ENCODE measurements at places on chromosomes 7 and 10. TPM values are rescaled to one million over a fixed set of nuclear protein-coding genes. Genes with fewer than 3 reads are reported as not detected.

The AASS gene
- 0.47 TPM for total RNA-seq

The AKR1C8 gene
- not detected for total RNA-seq

GRCh38 chr10:5091196-5091595, 3.0 kb upstream of the AKR1C3 start:
- DNase-seq = no peak

- DNase-seq = no peak
These were observed 215.6 kb downstream of the ELFN1 start for GRCh38 chr7:1885465-1886226.
